ENCODE measurements at places on chromosomes 4 and X.
A peak's percentile ranks its signal among the peaks of the same experiment; 100 is the strongest.

- no peak for DNase-seq
These were observed 238.2 kb downstream of the MGST2 start for GRCh38 chr4:139903845-139904244.

GRCh38 chr4:117900832-117901231 is 133.5 kb upstream of the NDST3 start:
- DNase-seq: no peak

DNA sequence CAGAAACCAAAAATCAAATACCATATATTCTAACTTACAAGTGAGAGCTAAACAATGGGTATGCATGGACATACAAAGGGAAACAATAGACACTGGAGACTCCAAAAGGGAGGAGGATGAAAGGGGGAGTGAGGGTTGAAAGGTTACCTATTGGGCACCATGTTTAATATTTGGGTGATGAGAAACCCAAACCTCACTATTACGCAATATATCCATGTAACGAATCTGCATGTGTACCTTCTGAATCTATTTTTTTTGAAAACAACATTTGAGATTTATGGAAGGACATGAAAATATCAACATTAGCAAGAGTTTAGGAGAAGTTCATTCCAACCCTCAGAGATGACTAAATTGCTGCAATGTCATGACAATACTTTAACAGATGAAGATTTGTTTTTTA is 586.1 kb downstream of the GBA3 start:
- DNase-seq: no peak

- DNase-seq: no peak
These were observed 50.3 kb downstream of the FTHL17 start for GRCh38 chrX:31021537-31021936.

DNA sequence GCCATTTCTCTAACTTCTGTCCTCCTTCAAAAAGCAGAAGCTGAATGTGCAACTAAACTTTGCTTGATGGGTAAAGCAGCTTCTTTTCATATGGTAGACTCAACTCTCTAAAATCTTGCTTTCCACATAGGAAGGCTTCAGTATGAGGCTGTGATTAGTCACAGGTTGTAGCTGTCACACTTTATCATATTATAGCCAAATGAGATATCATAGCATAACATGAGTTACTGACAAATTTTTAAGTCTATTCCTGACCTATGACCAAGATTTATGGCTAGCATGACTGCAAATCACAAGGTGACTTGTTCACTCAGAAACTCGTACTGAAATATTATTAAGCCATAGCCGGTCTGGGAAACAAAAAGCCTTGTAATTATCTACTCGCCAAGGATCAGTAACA is 998.6 kb downstream of the RPA4 start:
- DNase-seq: no peak

DNA sequence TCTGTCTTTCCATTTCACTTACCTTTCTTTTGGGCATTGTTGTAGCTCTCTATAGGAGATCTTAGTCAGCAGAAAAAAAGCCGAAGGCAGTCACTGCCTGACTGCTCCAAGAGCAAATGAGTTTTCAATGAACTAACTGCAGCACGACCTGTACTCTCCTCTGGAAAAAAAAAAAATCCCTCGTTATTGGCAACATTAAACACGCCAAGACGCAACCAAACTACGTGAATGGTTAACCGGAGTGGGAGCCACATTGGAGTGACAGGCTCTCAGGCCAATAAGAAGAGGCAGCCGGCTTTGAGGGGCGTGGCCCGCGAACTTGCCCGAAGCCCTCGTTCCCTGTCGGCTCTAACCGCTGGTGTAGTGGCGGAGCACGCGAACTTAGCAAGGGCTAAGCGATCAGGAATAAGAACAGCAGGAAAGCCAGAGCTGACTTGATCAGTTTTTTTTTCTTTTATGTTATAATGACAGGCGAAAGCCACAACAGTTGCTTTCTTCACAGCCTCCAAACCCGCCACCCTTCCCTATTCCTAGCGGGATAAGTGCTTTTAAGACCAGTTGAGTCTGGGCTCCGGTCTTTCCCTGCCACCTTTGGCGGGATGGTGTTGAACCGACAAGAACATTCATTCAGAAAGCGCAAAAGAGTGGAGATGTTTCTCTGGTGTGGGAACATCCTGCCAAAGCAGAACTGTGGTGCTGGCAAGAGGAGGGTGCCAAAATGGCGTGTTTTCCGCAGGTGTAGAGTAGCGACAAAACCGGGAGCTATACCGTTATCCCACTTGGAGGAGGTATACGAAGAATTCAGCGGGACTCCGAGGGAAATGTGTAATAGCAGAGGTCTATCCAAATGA is 80.0 kb downstream of the HMGN5 start:
- DNase-seq: no peak

- no peak for DNase-seq
These were observed 25.2 kb upstream of the SMIM20 start for GRCh38 chr4:25888781-25889180.

DNA sequence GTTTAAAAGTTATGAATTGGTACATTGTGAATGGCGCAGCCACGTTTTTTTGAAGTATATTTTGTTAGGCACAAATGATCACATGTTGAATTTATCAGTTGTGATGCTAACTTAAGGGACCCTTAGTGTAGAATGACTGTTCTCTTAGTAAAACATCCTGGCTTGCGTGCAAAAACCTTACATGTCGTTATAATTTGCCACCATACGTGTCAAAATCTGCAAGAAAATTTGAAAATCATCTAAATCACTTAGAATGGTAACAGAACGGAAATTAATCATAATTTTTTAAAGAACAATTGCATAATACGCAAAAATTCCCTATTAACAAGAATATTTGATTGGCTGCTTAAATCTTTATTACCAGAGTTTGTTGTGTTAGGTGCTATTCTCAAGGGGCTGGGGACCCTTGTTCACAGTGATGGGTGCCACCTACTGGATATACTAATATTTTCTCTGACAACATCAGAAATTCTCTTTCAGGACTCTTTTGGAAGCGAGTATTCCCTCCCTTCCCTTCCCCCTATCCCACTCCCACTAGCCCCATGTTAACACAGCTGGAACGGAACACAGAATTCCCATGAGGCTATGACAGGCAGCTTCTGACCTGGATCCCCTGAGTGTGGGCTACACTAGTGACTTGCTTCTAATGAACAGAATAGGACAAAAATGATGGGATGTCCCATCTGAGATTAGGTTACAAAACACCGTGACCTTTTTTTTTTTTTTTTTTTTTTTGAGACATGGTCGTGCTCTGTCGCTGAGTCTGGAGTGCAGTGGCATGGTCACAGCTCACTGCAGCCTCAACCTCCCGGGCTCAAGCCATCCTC is 71.8 kb downstream of the SUPT20HL2 start:
- peak; percentile 27 for DNase-seq

DNA sequence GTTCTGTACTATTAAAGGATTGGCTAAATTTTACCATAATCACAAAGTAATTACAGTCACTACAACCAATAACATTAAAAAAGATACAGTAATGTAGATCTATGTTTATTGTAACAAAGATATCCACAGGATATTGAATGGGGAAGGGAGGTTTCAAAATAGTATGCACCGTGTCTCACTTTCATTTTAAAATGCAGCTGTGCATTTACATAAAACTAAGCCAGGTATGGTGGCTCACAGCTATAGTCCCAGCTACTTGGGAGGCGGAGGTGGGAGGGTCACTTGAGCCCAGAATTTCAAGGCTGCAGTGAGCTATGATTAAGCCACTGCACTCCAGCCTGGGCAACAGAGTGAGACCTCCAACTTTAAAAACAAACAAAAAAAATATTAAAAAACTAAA is 8.5 kb downstream of the SRP72 start:
- DNase-seq: no peak

GRCh38 chr4:17528551-17529165 is 13.7 kb downstream of the CLRN2 start:
- no peak for DNase-seq

DNA sequence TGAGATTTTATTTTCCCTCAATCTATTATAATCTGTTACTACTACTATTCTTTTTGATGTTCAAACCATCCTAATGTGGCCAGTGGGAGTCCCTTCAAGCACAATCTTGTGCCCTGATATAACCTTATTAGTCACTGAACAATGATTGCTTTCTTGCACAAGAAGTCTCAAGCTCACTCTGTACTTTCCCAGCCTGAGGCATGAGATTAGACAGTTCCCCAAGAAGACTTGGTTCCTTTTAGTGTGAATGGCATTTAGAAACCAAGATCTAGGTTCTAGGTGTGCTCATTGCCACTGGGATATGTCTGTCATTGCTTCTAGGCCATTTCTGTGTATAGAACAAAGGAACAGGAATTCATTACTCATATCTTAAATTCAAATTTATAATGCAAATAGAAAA is 28.0 kb upstream of the RBM41 start:
- no peak for DNase-seq

DNA sequence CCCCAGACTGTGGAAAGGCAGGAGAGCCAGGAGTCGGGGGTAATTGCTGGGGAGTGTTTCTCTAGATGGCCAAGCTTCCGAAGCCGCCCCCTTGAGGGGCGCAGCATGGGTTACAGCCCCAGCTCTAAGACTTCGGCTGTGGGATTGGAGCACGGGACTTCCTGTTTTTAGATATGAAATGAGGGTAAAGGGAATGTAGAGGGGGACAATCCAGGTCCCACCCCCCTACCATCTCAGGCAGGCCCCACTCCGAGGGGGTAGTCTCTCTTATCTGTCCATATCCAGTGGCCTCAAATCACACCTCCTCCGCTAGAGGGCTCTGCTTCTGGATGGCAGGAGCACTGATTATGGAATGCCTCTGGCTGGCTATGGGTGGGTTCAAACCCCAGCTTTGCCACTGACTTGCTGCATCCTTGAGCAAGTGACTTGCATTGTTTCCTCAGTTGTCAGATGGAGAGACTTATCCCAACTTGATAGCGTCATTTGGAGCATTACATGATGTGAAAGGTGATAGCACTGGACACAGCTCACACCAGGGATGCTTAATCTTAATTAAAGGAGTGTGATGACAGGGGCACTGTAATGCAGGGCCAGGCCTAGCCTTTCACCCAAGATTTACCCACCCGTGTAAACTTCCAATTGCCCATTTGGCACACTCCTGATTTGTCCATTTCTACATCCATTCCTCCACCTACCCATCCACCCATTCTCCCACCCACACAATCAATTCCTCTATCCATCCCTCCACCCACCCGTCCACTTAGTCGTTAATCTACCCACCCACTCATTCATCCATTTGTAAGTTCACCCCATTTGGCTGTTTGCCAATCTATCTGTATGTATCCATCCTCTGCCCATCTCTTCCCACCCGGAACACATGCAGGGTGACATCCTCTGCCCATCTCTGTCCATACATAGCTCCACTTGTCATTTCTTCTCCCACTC is 848 bp upstream of the KCND1 start:
- DNase-seq: peak; percentile 81

DNA sequence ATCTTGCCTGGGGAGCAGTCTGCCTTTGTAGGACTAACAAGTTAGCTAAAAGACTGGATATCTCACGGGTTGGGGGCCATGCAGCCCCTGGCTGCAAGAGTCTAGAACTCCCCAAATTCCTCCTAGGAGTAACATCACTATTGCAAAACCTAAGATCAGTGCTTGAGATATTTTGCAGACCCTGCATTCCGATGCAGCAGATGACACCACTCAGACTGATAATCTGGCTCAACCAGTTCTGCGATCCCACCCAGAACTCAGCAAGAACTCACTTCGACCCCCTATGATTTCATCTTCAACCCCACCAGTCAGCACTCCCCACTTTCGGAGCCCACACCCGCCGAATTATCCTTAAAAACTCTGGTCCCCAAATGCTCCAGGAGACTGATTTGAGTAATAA is 834.0 kb downstream of the C4orf33 start:
- DNase-seq: no peak

GRCh38 chrX:119687661-119688413 is 5.1 kb downstream of the SEPTIN6 start:
- no peak for DNase-seq

DNA sequence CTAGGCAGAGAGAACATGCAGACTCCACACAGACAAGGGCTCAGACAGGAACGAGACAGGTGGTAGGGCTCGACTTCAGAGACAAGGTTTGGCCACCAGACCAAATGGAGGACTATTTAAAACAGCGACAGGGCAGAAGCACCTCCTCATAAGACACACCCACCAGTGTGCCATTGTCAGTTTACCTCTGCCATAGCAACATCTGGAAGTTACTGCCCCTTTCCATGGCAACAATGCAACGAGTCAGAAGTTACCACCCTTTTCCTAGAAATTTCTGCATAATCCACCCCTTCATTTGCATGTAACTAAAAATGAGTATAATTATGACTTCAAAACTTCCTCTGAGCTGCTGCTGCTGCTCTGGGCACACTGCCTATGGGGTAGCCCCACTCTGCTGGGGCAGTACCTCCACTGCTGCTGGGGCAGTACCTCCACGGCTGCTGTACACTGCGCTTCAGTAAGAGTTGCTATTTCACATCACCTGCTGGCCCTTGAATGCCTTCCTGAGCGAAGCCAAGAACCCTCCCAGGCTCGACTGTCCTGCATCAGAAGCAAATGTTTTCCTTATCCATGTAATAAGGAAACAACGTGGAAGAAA is 2222.3 kb upstream of the AGA start:
- no peak for DNase-seq

- no peak for DNase-seq
These were observed 95.0 kb upstream of the STS start for GRCh38 chrX:7052541-7052940.

- DNase-seq: no peak
These were observed 106.6 kb downstream of the HMX1 start for GRCh38 chr4:8765084-8765483.

- DNase-seq: no peak
These were observed 314.5 kb upstream of the HS3ST1 start for GRCh38 chr4:11743236-11743635.

- no peak for DNase-seq
These were observed 941.9 kb downstream of the PCDH18 start for GRCh38 chr4:136590440-136590839.

- DNase-seq: no peak
These were observed 8.3 kb upstream of the PF4V1 start for GRCh38 chr4:73844806-73845205.

GRCh38 chr4:105061731-105062130 is 84.9 kb upstream of the TET2 start:
- no peak for DNase-seq

GRCh38 chr4:180650273-180650672 is 1592.9 kb upstream of the TENM3 start:
- no peak for DNase-seq

GRCh38 chr4:156336511-156336910 is 382.8 kb upstream of the CTSO start:
- no peak for DNase-seq

DNA sequence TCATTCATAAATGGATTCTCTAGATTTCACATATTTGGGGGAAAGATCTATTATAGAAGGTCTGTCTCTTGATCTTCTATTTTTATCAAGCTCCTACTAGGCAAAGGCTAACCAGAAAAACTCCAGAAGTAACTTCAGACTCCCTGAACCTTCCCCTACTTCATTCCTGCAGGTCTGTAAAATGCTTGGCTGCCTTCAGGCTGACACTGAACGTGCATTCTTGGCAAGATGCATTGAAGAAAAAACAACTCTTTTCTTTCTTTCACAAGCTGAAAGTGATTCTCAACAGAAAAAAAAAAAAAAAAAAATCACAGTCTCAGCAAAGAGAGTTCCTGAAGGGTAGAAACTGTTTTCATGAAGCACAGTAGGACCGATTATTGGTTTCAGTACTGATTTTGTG is 12.7 kb downstream of the OPHN1 start:
- no peak for DNase-seq
